ENCODE measurements at places on chromosomes 13 and 19. TPM values are rescaled to one million over a fixed set of nuclear protein-coding genes. Genes with fewer than 3 reads are reported as not detected.

- no peak for DNase-seq
Measured at GRCh38 chr19:14407605-14408484, 11.3 kb downstream of the DDX39A start.

RNF225 gene
- not detected for total RNA-seq

PSG3 gene
- total RNA-seq = not detected

CEACAM8 gene
- total RNA-seq = not detected

ERICH6B gene
- total RNA-seq = not detected

- DNase-seq = no peak
Measured at GRCh38 chr19:33818411-33818810, 21.7 kb downstream of the KCTD15 start.

THSD1 gene
- total RNA-seq = 45.2 TPM

DNA sequence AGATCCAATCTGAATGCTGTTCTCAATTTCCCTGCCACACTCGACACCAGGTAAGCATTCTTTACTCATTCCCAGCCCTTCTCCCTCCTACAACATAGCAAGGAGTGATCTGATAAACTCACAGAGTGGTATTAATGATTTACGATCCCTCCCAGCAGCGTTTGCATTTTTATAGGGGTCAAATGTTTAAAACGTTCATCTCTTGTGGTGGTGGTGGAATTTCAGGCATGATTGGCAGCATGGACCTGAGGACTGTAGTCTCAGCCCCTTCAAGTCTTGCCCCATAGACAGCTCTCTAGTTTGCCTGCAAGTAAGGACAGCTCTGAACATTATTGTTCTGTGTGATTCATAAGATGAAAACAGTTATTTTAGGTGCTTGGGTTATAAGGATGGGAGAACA is 565.7 kb downstream of the EFNB2 start:
- peak; percentile 93 for DNase-seq

- no peak for DNase-seq
Measured at GRCh38 chr19:39826311-39826945, 7.5 kb downstream of the DYRK1B start.

Measured in Caki2 (cell line).